Left renal pelvis (tissue), 4 donors: ENCODE measurements at places on chromosomes 1 and 21.

- peak; percentile 12 for DNase-seq
Observed at GRCh38 chr1:212284332-212284743, 872 bp upstream of the PPP2R5A start.

- DNase-seq: no peak
Observed at GRCh38 chr21:25002676-25003075, 604.6 kb downstream of the MRPL39 start.

DNA sequence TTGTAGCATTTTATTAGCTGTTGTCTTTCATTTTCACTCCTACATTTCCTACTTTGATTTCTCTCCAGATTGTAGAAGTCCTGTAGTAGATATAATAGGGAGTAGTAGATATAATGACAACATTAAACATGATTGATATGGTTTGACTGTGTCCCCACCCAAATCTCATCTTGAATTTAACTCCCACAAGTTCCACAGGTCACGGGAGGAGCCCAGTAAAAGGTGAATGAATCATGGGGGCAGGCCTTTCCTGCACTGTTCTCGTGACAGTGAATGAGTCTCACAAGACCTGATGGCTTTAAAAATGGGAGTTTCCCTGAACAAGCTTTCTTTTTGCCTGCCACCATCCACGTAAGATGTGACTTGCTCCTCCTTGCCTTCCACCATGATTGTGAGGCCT is 7.5 kb upstream of the PRDX6 start:
- no peak for DNase-seq

DNA sequence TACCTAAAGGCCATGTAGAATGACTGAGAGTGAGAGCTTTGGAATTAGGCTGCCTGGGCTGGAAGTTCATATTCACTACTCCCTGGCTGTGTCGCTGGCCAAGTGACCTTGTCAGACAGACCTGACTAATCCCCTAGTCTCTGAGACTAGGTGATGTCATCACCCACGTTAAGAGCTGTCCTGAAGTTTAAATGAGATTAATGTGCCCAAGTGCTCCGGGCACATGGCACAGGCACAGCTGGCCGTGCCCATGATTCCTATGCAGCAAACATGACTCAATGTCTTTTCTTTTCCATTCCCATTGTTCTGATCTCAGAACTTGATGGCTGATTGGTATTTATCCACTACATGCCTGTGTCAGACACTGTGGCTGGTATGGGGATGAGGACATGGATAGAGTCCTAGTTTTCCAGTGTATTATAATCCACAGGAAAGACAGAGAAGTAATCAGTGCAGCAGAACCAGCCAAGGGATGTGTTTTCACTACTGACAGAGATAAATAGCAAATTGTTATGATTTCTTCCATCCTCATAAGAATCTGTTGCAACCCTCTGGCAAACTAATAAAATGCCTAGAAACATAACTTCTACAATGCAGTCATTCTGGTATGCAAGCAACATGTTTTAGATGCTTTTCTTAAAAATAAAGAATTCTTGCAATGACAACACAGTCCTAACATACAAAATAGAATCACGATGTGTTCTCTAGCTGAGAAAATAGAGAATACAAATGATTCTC is 180.9 kb downstream of the PCP4 start:
- no peak for DNase-seq

DNA sequence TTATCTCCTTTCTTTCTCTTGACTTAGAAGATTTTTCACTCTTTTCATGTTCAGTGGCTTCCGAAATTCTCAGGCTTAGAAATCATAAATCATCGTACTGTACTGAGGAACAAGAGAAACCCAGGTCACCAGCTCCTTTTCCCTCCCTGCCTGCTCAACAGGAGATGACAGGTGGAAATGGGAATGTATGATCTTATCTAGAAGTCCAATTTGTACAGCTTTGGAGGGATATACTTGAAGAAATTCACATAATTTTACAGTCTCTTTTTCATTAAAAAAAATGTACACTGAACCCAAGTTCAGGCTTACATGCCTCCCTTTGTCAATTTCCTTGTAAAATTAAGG is 11.7 kb downstream of the EVA1C start:
- DNase-seq: no peak

DNA sequence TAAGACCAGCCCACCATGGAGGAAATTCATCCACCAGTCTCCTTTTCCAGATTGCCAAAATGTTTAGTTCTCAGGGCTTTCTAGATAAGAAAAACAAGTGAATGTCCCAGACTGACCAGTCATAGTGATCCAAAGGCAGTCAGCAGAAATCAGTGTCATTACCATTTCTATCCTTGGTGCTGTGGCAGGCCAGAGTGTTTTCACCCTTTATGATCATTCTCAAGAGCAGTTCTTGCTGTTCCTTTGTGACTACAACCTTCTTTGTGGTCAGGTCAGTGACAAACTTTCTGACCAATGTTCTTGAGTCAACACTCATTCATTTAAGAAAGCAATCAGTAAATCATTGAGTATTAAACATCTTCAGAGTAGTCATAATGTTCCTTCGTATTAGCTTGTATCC is 7.3 kb upstream of the DHCR24 start:
- no peak for DNase-seq

DNA sequence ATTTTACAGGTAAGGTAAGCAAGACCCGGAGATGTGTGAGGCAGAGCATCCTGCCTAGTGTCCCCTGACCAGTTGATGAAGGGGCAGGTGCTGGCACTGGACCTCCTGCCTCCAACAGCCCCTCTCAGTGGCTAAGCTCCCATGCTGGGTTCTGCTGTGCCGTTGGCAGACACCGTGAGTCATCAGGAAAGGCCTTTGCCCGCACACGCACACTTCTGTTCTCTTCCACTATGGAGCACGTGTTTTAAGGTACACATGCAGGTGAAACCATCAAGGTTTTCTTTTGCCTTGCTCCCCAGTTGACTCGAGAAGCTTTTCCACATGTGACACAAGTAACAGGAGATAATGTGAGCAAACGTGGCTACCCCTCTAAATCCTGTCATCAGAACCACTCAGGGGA is 207.9 kb downstream of the RRAGC start:
- DNase-seq: no peak

- no peak for DNase-seq
Observed at GRCh38 chr1:78333502-78333901, 157.3 kb upstream of the PTGFR start.

DNA sequence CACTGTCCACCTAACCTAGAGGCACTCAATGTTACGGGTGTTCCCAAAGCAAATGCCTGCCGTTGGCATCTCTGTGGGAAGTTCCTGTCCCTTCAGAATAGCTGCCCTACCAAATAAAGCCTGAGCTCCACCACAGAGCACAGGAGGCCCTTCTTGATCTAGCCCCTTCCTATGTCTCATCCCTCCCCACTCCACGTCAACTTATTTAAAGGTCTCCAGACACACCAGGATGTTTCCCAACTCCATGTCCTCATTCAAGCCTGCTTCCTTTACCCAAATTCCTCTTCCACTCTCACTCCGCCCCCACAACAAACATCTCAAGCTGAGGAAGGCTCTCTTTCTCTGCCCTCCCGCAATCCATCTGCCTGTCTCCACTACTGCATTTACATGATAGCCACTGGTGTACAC is 87.7 kb downstream of the TGFBR3 start:
- no peak for DNase-seq

DNA sequence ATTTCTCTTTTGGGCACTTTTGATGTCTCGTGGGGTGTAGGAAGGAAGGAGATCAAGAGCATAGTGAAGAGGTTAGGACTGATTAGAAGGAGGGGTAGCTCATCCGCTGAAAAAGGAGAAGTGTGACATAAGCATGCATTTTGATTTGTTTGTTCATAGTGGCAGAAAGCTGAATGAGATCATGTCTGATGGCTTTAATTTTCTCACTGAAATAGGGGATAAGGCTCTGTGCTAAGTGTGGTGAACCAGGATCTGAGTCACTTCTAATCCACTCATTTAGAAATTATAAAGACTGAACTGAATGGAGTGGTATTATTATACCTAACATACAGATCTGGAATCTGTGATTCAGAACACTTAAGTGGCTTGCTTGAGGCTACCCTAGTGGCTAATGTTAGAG is 344.5 kb downstream of the PDE4B start:
- DNase-seq: no peak

- no peak for DNase-seq
Observed at GRCh38 chr1:67723620-67724019, 38.6 kb downstream of the GADD45A start.

DNA sequence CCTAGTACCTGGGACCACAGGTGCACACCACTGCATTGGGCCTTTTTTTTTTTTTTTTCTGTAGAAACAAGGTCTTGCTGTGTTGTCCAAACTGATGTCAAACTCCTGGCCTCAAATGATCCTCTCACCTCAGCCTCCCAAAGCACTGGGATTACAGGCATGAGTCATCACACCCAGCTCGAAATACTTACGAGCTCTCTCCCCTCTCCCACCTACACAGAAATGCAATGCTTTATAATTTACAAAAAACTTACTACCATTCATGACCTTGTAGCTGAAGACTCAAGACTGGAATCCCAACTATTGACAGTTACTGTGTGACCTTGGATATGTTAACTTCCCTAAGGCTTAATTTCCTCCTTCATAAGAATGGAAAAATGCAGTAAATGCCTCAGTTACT is 18.7 kb downstream of the FOXJ3 start:
- no peak for DNase-seq

DNA sequence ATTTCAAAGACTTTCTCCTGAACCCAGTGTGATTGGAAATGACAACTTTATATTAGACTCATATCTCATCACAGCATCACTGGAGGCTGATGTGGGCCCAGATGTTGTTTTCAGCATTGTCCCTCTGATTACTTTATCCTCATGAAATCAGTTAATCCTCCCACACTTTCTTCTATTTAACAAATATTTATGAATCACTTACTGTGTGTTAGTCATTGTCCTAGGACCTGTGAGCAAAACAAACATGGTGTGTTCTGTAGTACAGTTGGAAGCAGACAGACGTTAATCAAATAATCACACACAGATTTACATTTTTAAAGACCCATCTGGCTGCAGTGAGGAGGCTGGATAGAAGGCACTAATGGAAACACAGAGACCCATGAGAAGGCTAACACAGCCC is 383.7 kb downstream of the PRDM2 start:
- no peak for DNase-seq

GRCh38 chr1:9321480-9321849 is 28.8 kb downstream of the SPSB1 start:
- no peak for DNase-seq

DNA sequence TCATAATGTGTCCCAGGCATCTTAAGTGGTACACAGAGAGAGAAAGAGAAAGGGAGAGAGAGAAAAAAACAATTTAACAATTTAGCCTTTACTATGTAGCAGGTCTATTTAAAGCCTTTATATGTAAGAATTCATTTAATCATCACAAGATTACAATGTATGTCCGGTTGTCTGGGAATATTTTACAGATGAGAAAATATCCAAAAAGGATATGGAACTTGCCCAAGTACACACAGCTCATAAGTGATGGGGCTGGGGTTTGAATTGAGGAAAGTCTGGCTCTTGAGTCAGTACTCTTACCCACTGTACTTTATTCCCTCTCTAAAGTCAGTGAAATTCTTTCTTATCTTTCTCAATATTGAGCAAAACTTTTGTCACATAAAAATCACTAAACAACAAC is 104.6 kb downstream of the LYPLAL1 start:
- DNase-seq: no peak

DNA sequence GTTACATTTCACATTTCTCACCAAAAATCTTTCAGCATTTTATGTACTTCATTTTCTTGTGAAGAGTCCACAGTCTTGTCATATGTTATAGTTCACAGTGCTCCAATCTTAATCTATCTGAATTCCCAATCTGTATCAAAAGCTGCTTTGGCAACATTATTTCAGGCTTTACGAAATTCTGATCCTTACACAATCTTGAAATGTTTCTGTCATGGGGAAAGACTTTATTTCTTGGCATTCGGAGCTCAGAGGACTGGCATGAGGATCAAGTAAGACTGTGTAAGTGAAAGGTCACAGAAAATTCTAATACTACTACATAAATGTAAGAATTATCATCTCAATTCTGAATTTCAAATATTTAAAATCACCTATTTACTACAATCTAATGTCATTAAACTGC is 2.0 kb downstream of the USP33 start:
- DNase-seq: no peak

GRCh38 chr1:94143809-94144176 is 22.8 kb upstream of the ABCA4 start:
- DNase-seq: no peak

DNA sequence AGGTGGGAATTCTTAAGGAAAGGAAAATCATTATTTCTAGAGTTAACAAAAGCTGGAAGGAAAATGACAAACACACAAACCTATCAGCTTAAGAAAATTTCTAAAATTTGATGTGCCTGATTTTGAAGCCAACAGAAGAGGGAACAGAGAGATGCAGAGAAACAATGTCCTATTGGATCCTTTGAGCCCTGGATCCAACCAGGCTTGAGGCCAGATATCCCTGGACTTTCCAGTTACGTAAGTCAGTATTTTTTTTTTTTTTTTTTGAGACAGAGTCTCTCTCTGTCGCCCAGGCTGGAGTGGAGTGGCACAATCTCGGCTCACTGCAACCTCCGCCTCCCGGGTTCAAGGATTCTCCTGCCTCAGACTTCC is 648.9 kb downstream of the KIF26B start:
- no peak for DNase-seq

GRCh38 chr1:208065862-208066261 is 154.9 kb upstream of the CD34 start:
- no peak for DNase-seq

GRCh38 chr1:48007047-48007446 is 9.9 kb upstream of the TRABD2B start:
- DNase-seq: no peak

GRCh38 chr21:22115746-22116145 is 1117.5 kb downstream of the NCAM2 start:
- no peak for DNase-seq

DNA sequence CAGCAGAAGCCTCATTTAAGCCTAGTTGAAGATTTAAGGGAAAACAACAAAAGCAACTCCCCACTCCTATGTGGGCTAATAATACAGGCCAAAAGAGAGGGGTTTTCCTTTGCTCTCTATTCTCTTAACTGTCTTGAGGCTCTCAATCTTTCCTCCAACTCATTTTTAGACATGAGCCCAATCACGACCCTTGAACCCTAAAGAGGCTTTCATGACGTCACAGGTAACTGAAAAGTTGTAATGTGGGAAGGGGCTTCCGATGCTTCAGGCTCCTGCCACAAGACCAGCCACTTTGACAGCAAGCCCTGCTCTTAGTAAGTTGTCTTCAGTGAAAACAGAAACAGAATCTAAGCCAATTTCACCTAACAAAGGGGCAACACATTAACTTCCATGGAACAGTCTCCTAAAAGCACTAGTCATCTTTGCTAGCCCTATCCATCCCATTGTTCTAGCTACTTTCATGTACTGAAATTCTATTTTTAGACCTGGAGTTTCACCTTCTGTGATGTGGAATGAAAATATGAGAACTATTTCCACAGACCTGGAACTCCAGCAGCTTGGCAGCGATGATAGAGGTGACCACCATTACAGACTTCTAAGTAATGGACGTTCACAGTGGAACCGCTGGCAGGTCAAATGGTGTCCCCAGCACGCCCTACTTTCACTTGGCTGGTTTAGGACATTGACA is 36.3 kb downstream of the GPR161 start:
- DNase-seq: no peak

GRCh38 chr1:119516680-119517079 is 9.7 kb downstream of the HSD3B1 start:
- DNase-seq: no peak

- no peak for DNase-seq
Observed at GRCh38 chr1:94953746-94954145, 26.8 kb upstream of the CNN3 start.
